ENCODE measurements at places on chromosomes 6 and 20. TPM values are rescaled to one million over a fixed set of nuclear protein-coding genes. Genes with fewer than 3 reads are reported as not detected.
A peak's percentile ranks its signal among the peaks of the same experiment; 100 is the strongest.

DNA sequence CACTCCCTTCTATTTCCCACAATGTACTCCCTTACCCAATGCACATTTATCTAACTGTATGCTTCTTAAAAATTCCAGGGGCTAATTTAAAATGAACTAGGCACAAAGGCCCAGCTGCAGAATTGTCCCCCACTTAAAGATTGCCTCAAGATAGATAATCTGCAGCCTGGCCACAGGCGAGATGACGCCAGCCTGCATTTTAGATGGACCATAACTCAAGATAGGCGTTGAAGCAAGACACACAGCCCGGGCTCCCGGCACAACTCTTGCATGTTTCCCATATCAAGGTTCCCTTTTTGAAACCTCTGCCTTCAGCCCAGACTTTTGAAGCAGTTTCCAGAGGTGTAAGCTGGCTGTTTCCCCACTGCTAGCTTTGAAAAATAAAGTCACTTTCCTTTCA, 3.2 kb upstream of the REPS1 start:
- H3K4me1 ChIP-seq, result peaks cover 11% of the 10 kb centered on the region
- H3K27me3 ChIP-seq, result peaks cover 7% of the 10 kb centered on the region
- H3K4me3 ChIP-seq, result no peak overlapping the region
- no peaks in the 10 kb centered on the region for H3K36me3 ChIP-seq

DNA sequence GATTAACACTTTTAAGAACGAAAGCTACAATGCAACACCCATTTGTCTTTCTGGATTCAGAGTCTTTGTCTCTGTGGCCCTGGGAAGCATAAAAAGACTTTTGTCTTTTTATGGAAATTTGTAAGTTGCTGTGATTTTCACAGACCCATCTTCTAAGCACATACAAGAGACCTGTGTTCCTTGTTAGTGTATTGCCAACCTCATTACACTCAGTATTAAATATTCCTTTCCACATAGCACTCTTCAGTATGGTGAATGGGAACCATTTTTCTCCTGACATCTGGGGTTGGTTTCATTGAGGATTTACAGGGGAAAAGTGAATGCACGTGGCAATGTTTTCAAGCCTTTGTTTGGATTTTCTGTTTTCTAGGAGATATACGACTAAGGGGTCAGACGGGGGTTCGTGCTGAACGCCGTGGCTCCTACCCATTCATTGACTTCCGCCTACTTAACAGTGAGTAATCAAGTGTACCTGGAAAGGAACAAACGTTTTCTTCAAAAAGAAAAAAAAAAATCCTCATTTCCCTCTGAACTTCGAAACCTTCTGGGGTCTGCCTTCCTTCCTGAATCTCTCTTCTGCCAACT, 141.7 kb downstream of the MTFR2 start:
- H3K36me3 ChIP-seq, result no peaks in the 10 kb centered on the region
- H3K27ac ChIP-seq, result no peak overlapping the region
- DNase-seq, result no peak
- H3K4me3 ChIP-seq, result no peak overlapping the region
- H3K4me1 ChIP-seq, result no peaks in the 10 kb centered on the region
- peaks cover 3% of the 10 kb centered on the region for H3K27me3 ChIP-seq

The IRAK1BP1 gene
- total RNA-seq, result 2.4 TPM

The BTN3A1 gene
- 47.9 TPM for total RNA-seq

GRCh38 chr20:41387444-41387851, 20.8 kb upstream of the EMILIN3 start:
- no peaks in the 10 kb centered on the region for H3K4me1 ChIP-seq
- no peak overlapping the region for H3K4me3 ChIP-seq
- H3K27me3 ChIP-seq, result peaks cover 8% of the 10 kb centered on the region
- no peak for DNase-seq
- H3K36me3 ChIP-seq, result no peaks in the 10 kb centered on the region
- H3K27ac ChIP-seq, result no peak overlapping the region

DNA sequence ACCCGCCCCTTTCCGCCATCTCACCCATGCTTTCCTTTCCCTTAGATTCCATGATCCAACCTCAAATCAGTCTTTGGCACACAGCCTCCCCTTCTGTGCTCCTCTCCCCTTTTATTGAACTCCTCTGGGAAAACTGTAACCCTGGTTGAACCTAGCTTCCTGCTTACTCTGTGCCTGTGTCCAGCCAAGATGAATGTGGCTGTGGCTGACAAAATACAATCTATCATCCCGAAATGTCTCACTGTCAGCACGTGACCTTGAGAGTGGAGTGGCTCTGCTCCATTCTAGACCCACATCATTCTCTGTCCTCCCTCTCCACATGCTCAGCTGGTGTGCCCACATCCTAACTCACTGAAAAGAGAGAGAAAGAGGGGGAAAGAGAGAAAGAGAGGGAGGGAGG, 11.0 kb downstream of the NCR2 start:
- H3K27me3 ChIP-seq, result no peaks in the 10 kb centered on the region
- H3K27ac ChIP-seq, result peak overlapping the region; percentile 91
- no peak for DNase-seq
- peaks cover 49% of the 10 kb centered on the region for H3K36me3 ChIP-seq
- no peak overlapping the region for H3K4me3 ChIP-seq

GRCh38 chr6:121999456-122000065, 399.9 kb upstream of the HSF2 start:
- DNase-seq, result no peak
- H3K4me1 ChIP-seq, result no peaks in the 10 kb centered on the region
- no peaks in the 10 kb centered on the region for H3K36me3 ChIP-seq
- no peak overlapping the region for H3K27ac ChIP-seq
- no peaks in the 10 kb centered on the region for H3K27me3 ChIP-seq

The SEMG1 gene
- not detected for total RNA-seq

The LST1 gene
- total RNA-seq, result 139 TPM

- no peaks in the 10 kb centered on the region for H3K4me1 ChIP-seq
- H3K36me3 ChIP-seq, result no peaks in the 10 kb centered on the region
- no peak overlapping the region for H3K27ac ChIP-seq
- no peaks in the 10 kb centered on the region for H3K27me3 ChIP-seq
- H3K4me3 ChIP-seq, result no peak overlapping the region
Observed at GRCh38 chr6:156599366-156599765, 177.8 kb upstream of the ARID1B start.

DNA sequence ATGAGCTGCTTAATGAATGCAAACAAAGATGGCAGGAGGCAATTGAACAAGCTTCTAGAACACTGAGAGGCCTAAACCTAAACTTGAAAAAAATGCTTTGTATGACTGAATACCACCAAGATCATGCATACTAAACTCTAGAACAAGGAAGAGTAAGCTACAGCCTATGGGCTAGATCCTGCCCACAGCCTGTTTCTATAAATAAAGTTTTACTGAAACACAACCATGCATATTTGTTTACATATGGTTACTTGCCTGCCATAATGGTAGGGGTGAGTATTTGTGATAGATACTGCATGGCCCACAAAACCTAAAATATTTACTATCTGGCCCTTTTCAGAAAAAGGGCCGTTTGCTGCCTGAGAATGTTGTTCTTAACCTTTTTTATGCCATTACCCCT, 37.0 kb downstream of the ZFP64 start:
- H3K4me3 ChIP-seq, result no peak overlapping the region
- DNase-seq, result no peak
- H3K36me3 ChIP-seq, result peaks cover 24% of the 10 kb centered on the region
- H3K27me3 ChIP-seq, result no peaks in the 10 kb centered on the region
- no peak overlapping the region for H3K27ac ChIP-seq
- no peaks in the 10 kb centered on the region for H3K4me1 ChIP-seq

DNA sequence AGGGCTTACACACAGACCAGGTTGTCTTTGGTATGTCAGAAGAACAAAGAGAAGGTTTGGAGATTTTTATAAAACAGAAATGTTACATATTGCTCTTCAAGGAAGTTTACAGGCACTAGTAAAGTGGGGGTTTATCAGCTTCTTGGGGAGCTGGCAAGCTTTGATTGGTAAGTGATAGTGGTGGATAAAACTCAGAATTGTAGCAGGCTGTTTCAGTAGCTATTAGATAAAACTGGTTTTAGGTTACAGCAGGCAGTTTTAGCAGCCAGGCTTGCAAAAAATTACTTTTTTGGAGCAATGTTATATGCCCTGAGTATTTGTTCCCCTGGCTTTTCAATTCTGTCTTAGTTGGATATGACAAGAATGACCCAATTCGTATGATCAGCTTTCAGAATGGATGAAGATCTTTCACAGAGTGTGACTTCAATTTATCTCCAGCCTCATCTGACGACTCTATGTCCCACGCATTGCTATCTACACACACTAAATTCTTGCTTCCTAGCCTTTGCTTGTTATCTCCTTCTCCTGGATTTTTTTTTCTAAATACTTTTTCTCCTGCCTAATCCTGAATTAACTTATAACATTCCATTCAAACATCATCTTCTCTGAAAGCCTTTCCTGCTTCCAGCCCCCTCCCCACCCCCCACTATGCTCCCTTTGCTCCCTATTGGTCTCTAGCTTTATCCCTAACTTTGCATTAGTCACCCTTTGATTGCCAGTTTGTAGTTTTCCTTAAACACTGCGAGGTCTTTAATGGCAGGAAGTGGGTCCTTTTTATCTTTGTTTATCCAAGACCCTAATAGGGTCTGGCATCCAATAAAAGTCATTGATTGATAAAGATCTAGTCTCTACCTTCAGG, 1.0 kb upstream of the TOMM34 start:
- H3K4me3 ChIP-seq, result no peak overlapping the region
- no peak for DNase-seq
- H3K4me1 ChIP-seq, result peaks cover 76% of the 10 kb centered on the region
- peak overlapping the region; percentile 14 for H3K27ac ChIP-seq

The PDE10A gene
- not detected for total RNA-seq

DNA sequence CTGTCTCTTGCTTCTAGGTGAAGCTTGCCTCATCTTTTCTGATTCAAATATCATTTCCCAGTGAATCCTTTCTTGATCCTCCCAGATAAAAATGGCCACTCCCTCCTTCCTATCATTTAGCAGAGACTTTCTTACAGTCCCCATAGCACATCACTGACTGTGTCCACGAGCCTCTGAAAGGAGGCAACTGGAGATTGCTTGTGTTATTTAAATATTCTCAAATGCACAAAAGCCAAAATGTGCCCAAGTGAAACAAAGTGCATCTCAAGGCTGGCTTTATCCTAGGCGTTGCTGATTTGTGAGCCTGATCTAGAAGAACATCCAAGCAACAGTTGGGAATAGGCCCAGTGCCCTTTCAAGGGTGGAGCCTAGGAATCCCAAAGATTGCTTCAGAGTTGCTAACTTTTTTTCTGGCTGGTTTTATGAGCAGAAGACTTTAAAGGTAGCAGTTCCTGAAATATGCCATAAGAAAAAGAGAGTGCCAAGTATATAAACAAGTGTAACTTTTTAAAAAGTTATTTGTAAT, 393.6 kb downstream of the CD83 start:
- H3K27me3 ChIP-seq, result peaks cover 14% of the 10 kb centered on the region
- no peak overlapping the region for H3K27ac ChIP-seq
- H3K4me3 ChIP-seq, result no peak overlapping the region
- no peaks in the 10 kb centered on the region for H3K36me3 ChIP-seq
- no peak for DNase-seq

The ENPP3 gene
- 0.11 TPM for total RNA-seq

DNA sequence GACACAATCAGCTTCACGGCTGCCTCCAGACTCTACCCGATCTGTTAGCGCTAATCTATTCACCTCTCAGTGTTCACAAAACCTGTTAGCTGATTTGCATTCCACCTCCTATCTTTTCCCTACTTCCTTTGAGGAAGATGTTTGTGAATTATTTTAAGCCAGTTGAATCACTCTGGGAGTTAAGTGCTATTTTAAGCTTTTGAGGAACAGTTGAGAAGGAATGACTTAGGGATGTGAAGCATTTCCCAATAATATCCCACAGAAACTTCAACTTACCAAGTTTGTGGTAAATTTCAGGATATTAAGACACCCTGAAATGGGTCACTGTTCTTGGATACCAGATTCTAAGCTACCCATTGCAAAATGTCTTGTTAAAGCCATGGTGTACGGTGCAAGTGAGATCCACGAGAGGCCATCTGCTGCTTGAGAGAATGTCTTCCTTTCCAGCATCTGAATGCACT, 145.2 kb upstream of the CITED2 start:
- no peak overlapping the region for H3K4me3 ChIP-seq
- peaks cover 6% of the 10 kb centered on the region for H3K27me3 ChIP-seq
- no peaks in the 10 kb centered on the region for H3K4me1 ChIP-seq
- H3K27ac ChIP-seq, result no peak overlapping the region
- no peaks in the 10 kb centered on the region for H3K36me3 ChIP-seq
- DNase-seq, result no peak

GRCh38 chr6:101203664-101204063, 189.8 kb upstream of the GRIK2 start:
- no peak overlapping the region for H3K27ac ChIP-seq
- H3K27me3 ChIP-seq, result no peaks in the 10 kb centered on the region
- H3K4me1 ChIP-seq, result no peaks in the 10 kb centered on the region
- DNase-seq, result no peak

DNA sequence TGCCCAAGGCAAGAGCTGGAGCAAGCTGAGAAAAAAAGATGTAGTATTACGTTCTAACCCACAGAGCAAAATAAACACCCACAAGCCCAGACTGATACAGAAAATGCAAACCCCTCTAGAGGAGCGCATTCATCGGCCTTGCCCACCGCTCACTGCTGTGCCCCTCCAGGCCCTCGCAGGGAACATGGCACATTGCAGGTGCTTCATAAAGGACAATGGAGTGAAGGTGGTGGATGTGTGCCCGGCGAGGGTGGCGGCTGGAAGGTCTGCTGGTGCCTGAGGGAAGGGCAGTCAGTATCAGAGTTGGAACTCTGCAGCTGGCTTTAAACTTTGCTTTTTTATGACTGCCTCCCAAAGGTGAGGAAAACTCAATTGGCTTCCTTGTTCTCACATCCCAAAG, 18.5 kb upstream of the IRF4 start:
- H3K36me3 ChIP-seq, result no peaks in the 10 kb centered on the region
- H3K27me3 ChIP-seq, result peaks cover 31% of the 10 kb centered on the region
- peaks cover 18% of the 10 kb centered on the region for H3K4me1 ChIP-seq
- H3K4me3 ChIP-seq, result no peak overlapping the region
- peak overlapping the region; percentile 16 for H3K27ac ChIP-seq
